Kidney (tissue), 22 donors: ENCODE measurements at places on chromosomes 12 and 14. TPM values are rescaled to one million over a fixed set of nuclear protein-coding genes. Genes with fewer than 3 reads are reported as not detected.

The SAMD15 gene
- 1.8 TPM for polyA plus RNA-seq

The KIF26A gene
- 2.3 TPM for polyA plus RNA-seq

The RASSF8 gene
- 12.0 TPM for polyA plus RNA-seq

The OLR1 gene
- 11.5 TPM for polyA plus RNA-seq

The CCDC196 gene
- not detected for polyA plus RNA-seq

The NRL gene
- polyA plus RNA-seq, result 5.5 TPM
